Effector memory CD4-positive, alpha-beta T cell (primary cell): ENCODE measurements at places on chromosomes 7 and 10.

DNA sequence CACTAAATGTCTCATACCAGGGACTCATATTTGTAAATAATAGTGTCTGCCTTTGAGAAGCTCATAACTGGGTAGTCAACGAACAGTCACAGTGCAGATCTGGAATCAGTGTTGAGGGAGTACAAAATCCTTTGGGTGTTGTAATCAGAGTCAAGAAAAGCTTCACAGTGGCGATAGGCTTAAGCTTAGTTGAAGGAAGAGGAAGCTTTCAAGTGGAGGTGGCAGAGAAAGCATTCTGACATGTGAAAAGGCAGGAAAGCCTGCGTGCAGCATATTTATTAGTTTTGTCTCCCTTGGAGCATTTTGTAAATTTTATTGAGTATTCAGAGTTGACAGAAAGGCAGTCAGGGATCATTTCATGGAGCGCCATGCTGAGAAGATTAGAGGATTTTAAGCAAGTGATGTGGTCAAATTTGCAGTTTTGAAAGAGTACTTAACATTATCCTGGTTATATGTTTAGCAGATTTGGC, 104.9 kb downstream of the ADK start:
- no peak for DNase-seq

- no peak for DNase-seq
Observed at GRCh38 chr7:512146-512510, 7.5 kb downstream of the PDGFA start.

DNA sequence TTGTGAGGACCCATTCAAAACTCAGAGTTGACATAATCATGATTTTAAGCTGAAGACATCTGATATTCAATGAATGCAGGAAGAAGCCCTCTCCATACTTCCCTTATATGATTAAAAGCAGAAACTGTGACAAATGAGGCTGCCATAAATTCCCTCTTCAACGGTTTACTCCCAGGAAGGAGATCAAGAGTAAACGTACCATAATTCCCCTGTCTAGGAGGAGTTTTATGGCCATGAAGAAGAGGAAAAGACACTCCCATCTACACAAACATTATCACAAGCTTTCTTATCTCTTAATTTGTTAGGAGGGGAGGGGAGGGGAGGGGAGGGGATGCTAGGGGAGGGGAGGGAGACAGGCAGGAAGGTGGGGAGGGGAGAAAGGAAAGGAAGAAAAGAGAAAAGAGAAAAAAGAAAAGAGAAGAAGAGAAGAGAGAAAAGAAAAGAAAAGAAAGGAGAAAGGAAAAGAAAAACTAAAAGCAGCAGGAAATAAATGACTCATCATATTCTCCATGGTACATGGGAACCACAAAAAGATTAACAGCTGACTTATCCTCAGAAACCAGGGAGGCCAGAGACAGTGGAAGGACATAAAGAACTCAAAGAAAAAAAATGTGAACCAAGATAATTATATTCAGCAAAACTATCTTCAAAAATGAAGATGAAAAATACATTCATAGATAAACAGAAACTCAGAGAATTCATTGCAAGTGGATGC, 121.6 kb downstream of the ALOX5 start:
- no peak for DNase-seq

GRCh38 chr7:80622541-80622940, 15.9 kb upstream of the CD36 start:
- DNase-seq: no peak

GRCh38 chr7:122887198-122887597, 938 bp upstream of the CADPS2 start:
- DNase-seq: no peak

DNA sequence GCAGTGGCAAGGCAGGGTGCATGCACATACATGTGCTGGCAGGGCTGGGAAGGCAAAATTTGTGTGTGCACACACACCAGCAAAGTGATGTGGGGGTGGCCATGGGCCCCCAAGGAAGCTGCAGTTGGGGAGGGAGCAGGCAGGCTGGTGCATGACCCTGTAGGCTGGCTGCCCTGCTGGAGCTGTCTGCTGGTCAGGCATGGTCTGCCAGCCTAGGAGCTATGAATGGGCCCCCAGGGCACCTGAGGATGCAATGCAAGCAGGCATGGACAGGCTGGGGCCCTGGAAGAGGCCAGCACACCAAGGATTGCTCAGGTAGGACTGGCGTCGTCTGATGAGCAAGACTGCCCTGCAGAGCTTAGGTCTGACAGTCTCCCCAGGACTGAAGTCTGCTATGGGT, 18.2 kb upstream of the PPP1R3A start:
- no peak for DNase-seq

GRCh38 chr7:106503626-106504025, 157.3 kb downstream of the CCDC71L start:
- DNase-seq: no peak

GRCh38 chr7:152521420-152522337, 85.9 kb upstream of the KMT2C start:
- no peak for DNase-seq

DNA sequence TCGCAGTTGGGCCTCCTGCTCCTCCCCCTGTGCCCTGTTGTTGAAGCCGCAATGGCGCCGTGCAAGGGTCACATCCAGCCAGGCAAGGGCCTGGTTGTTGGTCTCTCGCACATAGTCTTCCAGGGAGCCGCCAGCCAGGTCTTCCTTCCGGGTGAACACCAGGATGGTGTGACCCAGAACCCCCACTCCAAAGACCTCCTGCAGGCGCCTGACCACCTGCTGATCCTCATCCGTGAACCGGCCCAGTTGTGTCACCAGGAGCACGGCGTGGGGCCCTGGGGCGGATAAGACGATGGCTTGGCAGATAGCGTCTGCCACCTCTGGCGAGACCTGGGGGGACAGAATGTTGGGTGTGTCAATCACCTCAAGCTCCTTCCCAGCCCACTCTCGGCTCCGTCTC, 4.2 kb downstream of the GIMAP6 start:
- DNase-seq: no peak

- no peak for DNase-seq
Observed at GRCh38 chr10:2897619-2898508, 169.5 kb upstream of the PFKP start.

- DNase-seq: no peak
Observed at GRCh38 chr7:94239661-94240234, 154.9 kb upstream of the COL1A2 start.

DNA sequence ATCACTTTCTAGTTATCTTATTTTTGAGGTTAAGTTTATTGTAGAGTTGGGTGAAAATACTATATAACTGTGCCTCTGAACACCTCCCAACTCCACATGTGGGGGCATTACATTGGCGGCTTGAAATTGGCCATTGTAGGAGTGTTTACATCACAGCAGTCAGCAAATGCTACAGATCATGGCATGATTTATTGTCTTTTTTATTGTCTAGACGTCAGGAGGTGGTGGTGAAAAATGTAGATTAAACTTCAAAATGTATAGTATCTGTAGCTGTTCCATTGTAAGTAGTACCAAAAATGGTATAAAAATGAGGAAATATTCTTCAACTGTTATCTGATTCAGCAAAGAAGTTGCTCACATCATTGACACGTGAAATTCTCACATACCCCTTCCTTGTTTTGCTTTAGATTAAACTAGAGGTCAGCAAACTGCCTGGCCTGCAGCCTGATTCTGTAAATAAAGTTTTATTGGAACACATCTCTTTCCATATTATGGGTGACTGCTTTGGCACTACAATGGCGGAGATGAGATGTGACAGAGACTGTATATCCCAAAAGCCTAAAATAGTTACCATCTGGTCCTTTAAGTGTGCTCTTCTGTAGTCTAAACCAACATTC, 35.0 kb downstream of the TAF3 start:
- no peak for DNase-seq

- no peak for DNase-seq
Observed at GRCh38 chr7:74627661-74628411, 29.7 kb upstream of the GTF2I start.

DNA sequence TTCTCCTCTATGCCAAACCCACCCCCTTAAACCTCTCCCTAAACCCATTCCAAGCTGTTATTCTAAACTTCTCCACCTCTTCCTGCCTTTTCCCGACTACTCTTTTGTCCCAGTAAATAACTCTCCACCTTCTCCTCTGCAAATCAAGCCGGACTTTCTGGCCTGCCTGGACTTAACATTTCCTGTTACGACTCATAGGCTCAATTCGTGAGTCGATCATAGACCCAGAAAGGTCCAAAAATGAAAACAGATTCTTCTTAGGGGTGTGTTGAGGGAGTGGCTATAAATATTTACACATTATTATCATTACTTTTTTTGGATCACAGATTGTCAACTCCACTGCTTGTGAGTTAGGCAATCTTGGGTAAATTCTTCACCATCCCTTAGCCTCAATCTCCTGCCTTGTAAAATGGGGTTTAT, 59.0 kb upstream of the HABP2 start:
- no peak for DNase-seq

GRCh38 chr7:47627580-47628283, 45.8 kb upstream of the TNS3 start:
- no peak for DNase-seq

GRCh38 chr10:663831-664251, 25.6 kb downstream of the DIP2C start:
- DNase-seq: no peak

GRCh38 chr7:7352845-7353244, 170.5 kb downstream of the C1GALT1 start:
- no peak for DNase-seq

DNA sequence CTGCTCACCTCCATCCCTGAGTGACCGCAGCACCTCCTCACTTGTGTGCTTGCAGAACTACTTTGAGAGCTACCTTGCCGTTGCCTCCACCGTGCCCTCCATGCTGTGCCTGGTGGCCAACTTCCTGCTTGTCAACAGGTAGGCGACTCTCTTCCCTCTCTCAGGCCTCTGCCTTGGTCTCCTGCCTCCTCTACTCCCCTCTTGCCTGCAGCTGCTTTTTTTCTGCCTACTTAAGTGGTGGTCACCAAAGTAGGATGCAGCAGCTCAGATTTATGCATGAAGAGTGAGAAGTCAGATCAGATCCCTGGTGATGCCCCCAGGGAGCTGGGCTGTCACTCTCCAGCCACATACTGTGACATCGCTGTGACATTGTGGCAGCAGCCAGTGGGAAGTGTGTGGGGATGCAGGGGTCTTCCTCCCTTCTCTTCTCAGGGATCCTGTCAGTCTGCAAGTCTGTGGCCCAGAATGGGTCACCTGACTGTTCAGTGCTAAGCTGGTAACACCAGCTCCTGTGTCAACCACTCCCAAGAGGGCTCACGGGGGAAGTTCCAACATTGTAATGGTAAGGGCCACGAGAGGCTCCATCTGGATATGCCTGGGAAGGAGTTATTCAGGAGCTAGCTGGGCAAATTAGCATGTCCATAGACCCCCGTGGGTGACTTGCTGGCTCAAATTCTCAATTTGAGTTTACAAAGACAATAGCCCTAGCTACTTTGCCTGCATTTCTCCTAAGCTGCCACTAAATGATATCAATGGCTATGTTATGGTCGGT, 25.3 kb downstream of the SLC29A3 start:
- no peak for DNase-seq

DNA sequence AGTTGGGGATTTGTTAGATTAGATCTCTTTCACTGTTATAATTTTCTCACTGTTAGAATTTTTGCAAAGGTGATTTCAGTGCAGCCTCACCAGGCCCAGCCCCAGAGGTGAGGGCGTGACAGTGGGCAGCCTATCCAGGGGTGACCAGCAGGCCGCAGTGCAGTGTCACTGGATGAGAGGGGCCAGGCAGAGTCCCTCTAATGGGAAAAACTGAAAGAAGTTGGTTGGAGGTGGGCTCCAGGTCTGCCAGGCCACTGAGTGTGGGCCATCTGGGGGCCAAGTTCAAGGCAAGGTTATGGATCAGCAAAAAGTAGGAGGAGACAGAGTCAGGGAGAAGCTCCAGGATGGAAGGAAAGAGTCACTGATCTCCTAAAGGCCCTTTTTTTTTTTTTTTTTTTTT, 90.5 kb upstream of the SDK1 start:
- no peak for DNase-seq

- DNase-seq: no peak
Observed at GRCh38 chr7:157425137-157425731, 88.4 kb downstream of the DNAJB6 start.

DNA sequence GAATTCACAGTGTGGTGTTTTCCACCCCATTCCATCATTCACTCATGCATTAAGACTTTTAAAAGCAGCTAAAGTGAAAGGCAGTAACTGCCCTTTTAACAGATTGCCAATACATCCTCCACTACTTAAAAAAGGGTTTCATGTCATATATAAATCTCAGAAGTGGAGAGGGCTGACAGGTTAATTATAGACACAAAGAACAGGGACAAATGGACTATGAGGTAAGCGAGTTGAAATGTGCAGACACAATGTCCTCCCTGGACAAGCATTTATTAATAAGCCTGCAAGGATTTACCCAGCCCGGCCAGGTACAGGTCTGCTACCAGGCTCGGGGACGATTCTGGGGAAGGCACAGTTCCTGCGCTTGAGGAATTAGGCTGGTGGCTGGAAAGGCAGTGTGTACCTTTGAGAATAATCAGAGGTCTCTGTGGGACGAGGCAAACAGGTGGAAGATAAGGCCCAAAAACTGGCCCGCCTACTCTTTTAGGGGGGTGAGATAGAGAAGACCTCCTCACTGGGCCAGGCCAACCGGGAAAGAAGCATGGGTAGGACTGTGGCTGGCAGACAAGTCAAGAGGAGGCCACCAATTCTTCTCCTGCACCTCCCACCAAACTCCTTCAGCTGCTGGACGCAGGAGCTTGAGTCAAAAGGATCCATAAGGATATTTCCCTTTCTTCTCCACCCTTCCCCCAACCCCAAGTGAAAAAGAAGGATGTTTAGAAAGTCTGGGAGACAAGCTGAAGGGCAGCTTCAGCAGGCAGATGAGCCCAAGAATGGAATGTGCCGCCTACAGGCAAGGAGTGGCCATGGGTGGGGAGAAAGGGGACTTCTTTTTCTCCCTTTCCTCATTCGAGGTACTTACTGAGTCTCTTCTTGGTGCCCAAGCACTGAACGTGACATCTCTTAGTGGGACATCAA, 1.5 kb downstream of the PDLIM1 start:
- DNase-seq: no peak

DNA sequence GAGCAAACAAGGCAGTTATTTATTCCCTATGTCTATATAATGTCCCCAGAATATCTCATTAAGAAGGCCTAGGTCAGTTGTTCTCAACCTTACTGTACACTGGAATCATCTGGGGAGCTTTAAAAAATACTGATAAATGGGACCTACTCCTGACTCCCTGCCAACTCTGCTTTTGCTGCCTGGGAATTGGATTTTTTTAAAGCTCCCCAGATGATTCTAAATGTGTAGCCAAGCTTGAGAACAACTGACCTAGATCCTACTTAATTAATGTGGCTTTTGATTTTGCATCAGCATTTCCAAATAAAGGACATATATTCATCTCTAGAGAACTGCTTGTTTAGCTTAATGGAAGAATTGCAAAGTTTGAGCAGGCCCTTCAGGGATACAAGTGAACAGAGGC, 91.7 kb upstream of the HPS1 start:
- no peak for DNase-seq

GRCh38 chr7:79610313-79610712, 156.8 kb upstream of the MAGI2 start:
- no peak for DNase-seq
